Astrocyte (in vitro differentiated cells and primary cell): ENCODE measurements at places on chromosomes 5 and 9. TPM values are rescaled to one million over a fixed set of nuclear protein-coding genes. Genes with fewer than 3 reads are reported as not detected.

Gene COQ4
- 31.4 and 31.5 TPM in 2 replicates for total RNA-seq

Gene CDX1
- total RNA-seq: 0.50 TPM in 1 of 2 replicates, not detected in the other

Gene F12
- total RNA-seq: 2.8 and 3.0 TPM in 2 replicates

Gene IRX2
- 6.7 and 7.0 TPM in 2 replicates for total RNA-seq

Gene SAXO1
- 0.10 TPM in 1 of 2 replicates, not detected in the other for total RNA-seq

DNA sequence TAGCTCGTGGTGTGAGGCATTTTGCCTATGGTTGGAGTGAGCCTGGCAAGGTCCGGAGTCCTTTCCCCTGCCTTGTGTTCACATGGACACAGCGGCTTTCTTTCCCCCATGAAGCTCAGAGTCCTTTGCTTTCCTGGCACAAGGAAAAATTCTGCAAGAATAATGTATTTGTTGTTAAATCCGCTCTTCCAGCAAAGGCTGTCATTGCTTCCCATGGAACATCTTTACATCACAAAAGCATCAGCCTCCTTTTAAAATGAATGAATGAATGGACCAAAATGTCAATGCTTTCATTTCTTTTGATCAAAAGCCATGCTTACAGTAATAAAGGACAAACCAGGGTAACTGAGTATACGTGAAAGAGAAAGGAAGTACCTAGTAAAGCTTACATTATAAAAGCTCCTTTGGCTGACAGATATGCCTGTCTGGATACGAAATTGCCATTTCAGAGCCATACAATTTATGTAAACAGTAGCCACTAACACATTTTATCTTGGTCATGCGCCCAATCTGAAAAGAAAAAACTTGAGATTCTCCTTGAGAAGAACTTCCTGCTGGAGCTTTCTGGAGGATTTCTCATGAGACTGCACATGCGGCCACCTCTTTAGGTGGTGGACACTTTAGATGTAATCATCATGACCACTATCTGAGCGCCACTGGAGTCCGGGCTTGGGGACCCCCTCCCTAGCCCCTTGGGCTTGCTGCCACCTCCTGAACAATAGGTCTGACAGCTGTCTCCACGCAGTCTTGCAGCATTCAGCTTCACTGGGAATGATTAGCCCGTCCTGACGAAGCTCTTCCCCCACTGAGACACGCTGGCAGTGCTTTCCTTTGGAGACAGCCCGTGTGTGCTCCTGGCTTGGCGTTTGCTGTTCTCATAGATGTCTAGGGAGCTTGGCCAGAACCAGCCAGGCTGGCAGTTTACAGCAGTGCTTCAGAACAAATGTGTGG lies 355.9 kb downstream of the ADAMTS6 start:
- peak; percentile 64 for DNase-seq

DNA sequence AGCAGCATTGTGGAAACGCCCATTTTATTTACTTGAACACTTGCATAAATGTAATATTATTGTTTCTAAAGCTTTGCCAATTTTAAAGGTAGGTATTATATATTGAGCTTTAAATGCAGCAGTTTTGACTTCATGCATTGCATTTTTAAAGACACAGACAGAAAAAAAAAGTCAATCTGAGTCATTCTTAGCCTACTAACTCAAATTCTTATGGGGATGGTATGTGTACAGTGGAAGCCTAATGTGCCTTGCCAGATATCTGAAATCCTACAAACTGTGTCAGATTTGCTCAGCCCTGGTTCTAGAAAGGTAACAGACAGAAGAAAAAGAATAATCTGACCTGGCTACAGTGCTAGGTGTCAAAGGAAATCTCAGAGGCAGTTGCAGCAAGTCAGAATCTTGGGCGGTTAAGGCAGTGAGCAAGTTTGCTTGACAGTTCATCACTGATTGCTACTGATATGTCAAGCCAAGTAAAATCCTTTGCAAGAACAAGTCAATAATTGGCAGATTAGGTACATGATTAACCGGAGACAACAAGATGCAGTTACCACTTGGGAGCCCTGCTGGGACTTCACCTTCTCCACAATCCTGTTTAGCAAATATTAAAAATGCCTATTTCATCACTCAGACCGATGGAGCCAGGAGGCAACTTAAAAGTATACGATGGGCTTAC lies 224.8 kb upstream of the WWC1 start:
- no peak for DNase-seq

DNA sequence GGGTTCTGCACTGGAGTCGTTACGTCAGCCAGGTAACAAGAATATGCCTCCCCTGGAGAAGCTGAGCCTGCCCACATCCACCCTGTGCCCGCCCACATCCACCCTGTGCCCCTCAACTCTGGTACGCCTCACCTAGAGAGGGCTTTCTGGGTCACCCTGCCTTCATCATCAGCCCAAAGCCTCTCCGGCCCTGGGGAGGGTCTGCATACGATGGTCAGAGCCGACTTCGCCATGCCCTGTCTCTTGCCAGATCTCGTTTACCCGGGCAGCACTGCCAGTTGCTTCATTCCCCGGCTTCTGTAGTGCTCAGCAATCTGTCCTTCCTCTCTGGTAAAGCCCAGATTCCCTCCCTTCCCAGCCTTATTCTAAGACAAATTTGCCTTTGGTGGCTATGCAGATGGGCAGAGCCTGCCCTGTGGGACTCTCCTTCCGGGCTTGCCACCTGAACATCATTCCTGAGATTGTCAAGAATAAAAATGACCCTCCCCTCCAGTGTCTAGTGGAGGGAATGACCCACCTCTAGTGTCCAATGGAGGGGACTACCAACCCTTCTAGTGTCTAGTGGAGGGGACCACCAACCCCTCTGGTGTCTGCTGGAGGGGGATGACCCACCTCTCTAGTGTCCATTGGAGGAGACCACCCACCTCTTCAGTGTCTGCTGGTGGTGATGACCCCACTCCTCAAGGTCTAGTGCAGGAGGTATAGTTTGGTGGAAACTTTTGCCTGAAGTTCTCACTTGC lies 3.4 kb downstream of the PLEKHG4B start:
- DNase-seq: no peak

DNA sequence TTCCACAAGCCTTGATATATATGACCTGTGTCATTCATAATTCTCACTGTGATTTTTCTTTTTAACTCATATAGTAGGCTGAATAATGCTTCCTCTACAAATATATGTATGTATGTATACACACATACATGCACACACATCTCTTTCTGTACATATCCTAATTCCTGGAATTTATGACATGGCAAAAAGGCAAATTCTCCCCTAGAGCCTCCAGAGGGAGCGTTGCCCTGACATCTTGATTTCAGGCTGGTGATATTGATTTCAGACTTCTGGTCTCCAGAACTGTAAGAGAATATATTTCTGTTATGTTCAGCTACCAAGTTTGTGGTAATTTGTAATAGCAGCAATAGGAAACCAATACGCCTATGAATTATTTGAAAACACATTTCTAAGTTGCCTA lies 166.6 kb upstream of the GAS1 start:
- DNase-seq: no peak

GRCh38 chr5:177426566-177427210 lies at the start of gene GRK6:
GRK6 (plus strand) TSS chr5:177426676; CDS start chr5:177426846, 170 bp downstream.
- no peak for DNase-seq

DNA sequence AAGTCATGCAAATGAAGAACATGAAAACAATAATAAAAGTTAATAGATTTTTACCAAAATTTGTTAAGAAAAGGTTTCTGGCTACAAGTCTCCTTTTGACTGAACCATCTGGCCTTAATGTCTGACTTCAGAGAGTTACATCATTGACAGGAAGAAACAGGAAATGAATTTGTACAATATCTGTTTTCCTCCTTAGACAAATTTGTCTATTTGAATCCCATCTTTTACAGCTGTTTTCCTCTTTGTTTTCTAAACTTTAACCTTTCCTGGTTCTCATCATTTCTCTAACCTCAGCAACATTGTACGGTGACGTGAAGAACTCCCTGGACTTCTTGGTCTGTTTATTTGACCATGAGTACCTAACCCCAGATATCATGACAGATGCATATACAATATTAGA lies 567.5 kb upstream of the RIOK2 start:
- no peak for DNase-seq

DNA sequence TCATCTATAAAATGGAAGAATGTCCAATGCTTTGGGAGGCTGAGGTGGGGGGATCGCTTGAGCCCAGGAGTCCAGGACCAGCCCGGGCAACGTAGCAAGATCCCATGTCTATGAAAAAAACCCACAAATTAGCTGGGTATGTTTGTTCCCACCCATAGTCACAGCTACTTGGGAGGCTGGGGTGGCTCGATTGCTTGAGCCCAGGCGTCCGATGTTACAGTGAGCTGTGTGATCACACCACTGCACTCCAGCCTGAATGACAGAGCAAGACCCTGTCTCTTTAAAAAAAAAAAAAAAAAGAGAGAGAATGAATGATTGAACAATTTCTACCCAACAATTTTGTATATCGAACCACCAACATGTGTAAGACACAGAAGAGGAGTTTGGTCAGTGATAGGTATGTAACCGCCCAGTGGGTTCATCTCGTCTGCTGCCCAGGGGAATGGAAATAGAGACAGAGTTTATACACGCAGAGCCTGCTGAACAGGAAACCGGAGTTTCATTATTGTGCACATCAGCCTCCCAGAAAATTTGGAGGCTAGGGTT lies 26.2 kb upstream of the ERGIC1 start:
- DNase-seq: no peak

DNA sequence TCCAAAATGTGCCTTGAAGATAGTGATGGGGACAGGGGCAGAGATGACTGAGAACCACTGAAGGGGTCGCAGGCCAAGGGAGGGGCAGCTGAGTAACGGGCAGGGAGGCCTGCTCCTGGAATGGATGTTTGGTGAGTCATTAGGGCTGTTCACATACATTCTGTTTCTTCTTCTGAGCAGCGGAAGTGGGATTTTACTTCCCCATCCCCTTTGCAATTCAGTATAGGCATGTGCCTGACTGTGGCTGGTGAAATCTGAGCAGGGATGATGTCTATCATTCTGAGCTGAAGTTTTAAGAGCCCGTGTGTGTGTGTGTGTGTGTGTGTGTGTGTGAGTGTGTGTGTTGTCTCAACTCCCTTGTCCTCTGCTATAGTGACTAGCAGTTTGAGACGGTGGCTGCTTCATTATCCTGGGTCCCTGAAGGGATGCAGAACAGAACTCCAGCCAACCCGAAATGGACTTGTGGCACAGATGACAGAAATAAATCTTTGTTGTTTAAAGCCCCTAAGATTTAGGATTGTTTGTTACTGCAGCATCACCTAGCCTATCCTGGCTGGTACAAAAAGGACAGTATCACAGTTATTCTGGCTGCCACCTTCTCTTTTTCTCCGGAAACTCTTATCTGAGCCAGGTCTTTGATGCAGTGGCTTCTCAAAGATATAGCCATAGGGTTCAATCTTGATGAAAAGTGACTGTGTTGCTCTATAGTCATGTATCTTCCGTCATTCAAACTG lies 29.2 kb upstream of the TGFBI start:
- DNase-seq: peak; percentile 96

DNA sequence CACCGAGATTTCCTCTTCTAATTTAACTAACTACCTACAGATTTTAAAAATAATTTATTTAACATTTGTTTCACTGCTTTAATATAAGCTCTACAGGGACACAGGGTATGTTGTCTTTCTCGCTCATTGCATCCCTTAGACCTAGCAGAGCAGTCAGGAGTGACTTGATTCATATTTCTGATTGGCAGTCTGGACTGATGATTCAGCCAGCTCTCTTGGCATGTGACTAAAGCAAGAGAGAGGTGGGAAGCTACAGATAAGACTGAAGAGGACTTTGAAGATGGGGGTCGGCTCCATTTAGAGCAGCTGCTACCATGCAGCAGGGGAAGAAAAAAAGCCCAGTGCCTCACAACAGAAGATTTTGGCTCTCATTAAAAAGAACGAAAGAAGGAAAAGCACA lies 173.4 kb upstream of the STK32A start:
- peak; percentile 7 for DNase-seq

DNA sequence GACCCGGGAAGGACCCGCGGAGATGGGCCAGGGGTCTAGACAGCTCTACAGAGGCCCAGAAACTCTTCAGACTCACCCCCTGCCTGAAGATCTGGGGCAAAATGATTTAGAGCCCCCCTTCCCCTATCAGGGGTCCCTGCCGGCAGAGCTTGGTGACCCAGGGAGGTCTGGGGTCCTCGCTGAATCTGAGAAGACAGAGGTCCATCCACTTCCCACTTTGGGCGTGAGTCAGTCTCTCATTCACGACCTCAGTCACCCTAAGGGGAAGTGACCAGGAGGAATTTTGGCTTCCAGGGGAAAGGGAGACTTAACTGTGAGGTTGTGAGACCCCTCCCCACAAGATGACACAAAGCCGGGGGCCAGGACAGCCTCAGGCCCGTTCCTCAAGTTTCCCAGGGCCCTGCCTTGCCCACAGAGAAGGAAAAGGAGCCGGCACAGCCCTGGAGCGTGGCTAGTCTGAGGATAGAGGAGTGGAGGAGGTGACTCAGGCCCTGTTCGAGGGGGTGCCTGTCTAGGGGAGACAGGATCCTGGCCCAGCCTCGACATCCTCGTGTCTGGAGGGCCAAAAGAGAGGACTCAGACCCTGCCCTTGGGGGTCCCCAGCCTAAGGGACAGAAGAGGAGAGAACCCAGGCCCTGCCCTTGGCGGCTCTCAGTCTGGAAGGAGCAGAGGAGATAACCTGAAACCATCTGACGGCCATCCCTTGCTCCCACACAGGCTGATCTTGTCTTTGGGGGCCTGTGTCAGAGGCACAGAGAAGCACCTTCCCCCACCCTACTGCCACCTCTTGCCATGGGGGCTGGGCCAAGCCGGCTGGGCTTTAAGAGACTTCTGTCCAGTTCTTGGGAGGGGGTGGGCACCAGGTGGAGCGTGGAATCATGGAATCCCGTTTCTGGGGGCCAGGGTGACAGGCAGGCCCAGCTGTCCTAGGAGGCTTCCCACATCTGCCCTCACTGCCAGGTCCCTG lies 889 bp downstream of the PDLIM4 start:
- peak; percentile 50 for DNase-seq

GRCh38 chr9:124321935-124322334 lies 64.2 kb downstream of the NEK6 start:
- DNase-seq: no peak

DNA sequence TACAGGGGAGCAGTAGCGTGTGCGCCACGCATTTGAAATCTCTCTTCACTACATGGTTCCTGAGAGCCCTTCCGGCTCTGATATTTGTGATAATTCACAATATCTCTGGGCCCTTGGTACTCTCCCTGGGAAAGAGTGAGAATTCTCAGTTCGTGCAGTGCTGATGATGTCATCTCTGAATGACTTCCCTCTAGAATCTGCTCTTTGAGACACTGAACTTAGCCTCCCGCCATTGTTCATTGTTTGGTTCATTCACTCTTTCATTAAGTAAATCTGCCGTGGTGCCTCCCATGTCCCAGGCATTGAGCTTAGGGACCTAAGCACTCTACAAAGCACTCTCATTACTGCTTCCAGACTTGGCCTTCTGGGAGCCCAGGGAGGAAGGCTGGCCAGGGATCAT lies 94.0 kb downstream of the PPARGC1B start:
- DNase-seq: no peak

GRCh38 chr9:74117731-74118130 lies 379.4 kb upstream of the RORB start:
- DNase-seq: peak; percentile 17

- no peak for DNase-seq
Observed at GRCh38 chr9:94804316-94804715, 77.8 kb downstream of the AOPEP start.

DNA sequence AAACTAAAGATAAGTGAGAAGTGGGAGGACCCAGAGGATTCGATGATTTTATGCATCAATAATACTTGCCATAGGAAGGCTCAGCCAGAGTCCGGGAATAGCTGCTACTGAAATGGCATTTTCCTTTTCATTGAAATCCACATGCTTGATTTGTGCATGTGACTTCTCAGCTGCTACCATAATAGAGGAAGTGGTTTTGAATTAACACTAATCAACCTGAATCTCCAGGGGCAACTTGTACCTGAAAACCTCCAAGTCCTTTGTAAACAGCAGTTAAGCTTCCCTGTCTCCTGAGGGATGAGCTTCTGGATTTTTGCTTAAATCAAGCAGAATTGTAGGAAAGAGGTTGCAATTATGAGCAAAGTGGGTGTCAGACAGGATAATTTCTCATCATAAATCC lies 124.9 kb downstream of the PPP2R2B start:
- no peak for DNase-seq
